ENCODE measurements at places on chromosomes 2 and 18.

DNA sequence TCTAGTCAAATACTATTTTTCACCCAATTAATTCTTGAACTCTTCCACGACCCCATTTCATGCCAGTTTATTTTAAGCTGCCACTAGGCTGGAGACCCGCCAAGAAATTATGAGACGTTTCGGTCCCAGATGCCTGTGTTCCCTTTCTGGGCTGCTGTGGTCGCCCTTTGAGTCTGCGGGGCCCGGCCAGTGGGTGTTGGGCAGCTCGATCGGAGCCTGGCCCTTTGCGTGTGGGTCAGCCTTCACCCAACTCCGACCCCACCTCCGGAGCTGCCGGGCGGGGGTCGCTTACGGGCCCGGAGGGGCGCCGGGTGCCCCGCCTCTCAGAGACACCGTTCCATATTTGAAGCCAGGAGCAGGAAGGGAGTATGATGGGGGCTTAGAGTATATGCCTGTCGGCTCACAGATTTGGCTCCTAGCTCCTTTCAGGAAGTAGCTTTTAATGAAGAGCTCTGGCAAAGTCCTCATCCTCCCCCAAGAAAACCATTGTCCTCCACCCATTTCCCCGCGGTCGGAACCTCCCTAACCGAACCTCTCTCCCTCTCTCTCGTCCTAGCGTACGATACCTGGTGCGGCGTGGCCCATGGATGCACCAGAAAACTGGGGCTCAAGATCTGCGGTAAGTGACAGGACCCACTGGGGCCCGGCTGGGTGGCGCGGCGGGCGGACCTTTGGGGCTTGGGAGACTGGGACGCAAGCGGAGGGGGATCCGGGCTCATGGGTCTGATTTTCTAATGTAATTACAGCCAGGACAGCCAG, 5.0 kb downstream of the GAD1 start:
- no peak for DNase-seq

DNA sequence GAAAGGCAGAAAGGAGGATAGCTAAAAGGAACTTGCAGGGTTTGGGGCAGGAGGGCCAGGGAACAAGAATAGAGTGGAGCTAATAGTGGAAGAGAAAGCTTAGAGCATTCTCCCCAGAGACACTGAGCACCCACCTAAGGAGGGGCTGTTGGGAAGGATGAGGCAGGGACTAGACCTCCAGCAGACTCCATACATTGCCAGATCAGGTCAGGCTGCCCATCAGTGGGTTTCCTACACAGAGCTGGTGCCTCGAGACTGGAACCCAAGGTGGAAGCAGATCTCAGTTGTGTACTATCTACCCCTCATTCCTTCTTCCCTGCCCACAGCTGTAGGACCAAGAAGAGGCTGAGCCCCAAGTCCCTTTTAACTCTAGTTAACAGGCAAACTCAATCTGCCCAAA, 148.5 kb downstream of the ZFP36L2 start:
- no peak for DNase-seq

- no peak for DNase-seq
Measured at GRCh38 chr2:167355821-167356220, 467.5 kb downstream of the XIRP2 start.

DNA sequence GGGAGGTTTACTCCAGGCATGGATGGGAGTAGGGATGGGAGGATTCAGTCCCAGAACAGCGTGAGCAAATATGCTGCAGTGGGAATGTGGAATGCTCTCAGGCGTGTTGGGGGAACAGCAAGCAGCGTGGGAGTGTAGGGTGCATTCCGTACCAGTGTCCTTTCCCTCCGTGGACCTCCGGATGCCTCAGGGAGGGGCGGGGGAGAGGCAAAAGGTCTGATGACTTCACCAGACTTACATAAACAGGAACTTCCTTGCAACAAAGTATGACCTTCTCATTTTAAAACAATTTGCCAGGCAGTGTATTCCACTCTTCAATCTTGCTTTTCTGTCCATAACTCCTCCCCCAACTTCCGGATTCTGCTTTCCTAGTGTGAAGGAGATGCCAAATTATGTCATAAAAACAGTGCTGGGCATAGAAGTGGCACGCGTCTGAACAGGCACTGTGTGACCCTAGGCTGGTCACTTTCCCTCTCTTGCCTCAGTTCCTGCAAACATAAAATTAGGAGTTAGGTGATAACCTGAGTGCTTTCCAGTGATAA, 36.9 kb downstream of the RPL37A start:
- no peak for DNase-seq

GRCh38 chr2:38515155-38516074, 87.3 kb downstream of the HNRNPLL start:
- DNase-seq: no peak

GRCh38 chr18:39596221-39596620, 2030.6 kb upstream of the CELF4 start:
- no peak for DNase-seq

- DNase-seq: no peak
Measured at GRCh38 chr2:186726938-186727337, 33.1 kb downstream of the FAM171B start.

All from CD4-positive, alpha-beta T cell treated with Interleukin-4 for 4 hours (primary cell).